Activated T-helper 17 cell treated with anti-CD3 and anti-CD28 coated beads, Interleukin-2, amount 50 U/mL, for 72 hours (primary cell): ENCODE measurements at places on chromosomes 5 and 9. TPM values are rescaled to one million over a fixed set of nuclear protein-coding genes. Genes with fewer than 3 reads are reported as not detected.

The ACSL6 gene
- total RNA-seq: 6.7 TPM

The ENG gene
- total RNA-seq: 18.7 TPM

The ELOVL7 gene
- total RNA-seq: 0.24 TPM

The NOXA1 gene
- 0.39 TPM for total RNA-seq

The ZFP2 gene
- total RNA-seq: 0.35 TPM

The EPB41L4B gene
- total RNA-seq: 0.77 TPM

The PCDHA1 gene
- not detected for total RNA-seq

The PTGES gene
- not detected for total RNA-seq

The PLPP7 gene
- not detected for total RNA-seq

The BAAT gene
- 0.08 TPM for total RNA-seq

The PIP5K1B gene
- 0.37 TPM for total RNA-seq

The S1PR3 gene
- total RNA-seq: not detected

The MLANA gene
- total RNA-seq: not detected

The IL9 gene
- 10.2 TPM for total RNA-seq

The RELL2 gene
- 16.5 TPM for total RNA-seq

The FNIP1 gene
- 30.4 TPM for total RNA-seq

The PCDHGC4 gene
- total RNA-seq: not detected

The SOHLH1 gene
- not detected for total RNA-seq

The SET gene
- 301 TPM for total RNA-seq

The HAVCR1 gene
- total RNA-seq: 1.5 TPM

The ADAMTS16 gene
- total RNA-seq: not detected

The VCAN gene
- total RNA-seq: 0.13 TPM

The ZNF354C gene
- 6.3 TPM for total RNA-seq

The IL7R gene
- total RNA-seq: 203 TPM

The GPR151 gene
- total RNA-seq: not detected

The FAM200C gene
- 3.5 TPM for total RNA-seq

The STPG3 gene
- total RNA-seq: not detected

The TTC16 gene
- total RNA-seq: 1.8 TPM

The RUFY1 gene
- 41.5 TPM for total RNA-seq

The DOCK2 gene
- total RNA-seq: 229 TPM

The EMB gene
- total RNA-seq: 93.9 TPM

The SLC22A4 gene
- 0.58 TPM for total RNA-seq

The NPR3 gene
- total RNA-seq: 0.09 TPM

The SLC34A1 gene
- total RNA-seq: 1.1 TPM

The C5orf52 gene
- not detected for total RNA-seq

The IFNA14 gene
- not detected for total RNA-seq

The LCN9 gene
- not detected for total RNA-seq

The DUSP1 gene
- 24.6 TPM for total RNA-seq
